Activated CD8-positive, alpha-beta memory T cell treated with anti-CD3 and anti-CD28 coated beads for 1 hour (primary cell): ENCODE measurements at places on chromosomes 7 and 10.

DNA sequence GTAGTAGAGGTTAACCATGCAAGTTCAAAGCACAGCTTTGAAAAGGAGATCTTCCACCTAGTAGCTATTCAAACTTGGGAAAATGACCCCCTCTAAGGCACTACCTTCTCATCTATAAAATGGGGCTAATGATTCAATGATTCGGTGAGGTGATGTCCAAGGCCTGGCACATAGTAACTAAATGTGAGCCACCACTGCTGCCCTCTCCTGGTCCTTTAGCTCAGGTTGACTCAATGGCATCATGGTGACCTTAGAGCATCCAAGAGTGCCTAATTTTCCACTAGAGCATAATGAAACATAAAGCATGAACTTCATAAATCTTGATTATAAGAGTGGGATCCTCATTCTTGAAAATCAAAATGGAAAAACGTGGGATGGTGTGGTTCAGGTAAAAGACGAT is 16.3 kb upstream of the PLCE1 start:
- DNase-seq = no peak

DNA sequence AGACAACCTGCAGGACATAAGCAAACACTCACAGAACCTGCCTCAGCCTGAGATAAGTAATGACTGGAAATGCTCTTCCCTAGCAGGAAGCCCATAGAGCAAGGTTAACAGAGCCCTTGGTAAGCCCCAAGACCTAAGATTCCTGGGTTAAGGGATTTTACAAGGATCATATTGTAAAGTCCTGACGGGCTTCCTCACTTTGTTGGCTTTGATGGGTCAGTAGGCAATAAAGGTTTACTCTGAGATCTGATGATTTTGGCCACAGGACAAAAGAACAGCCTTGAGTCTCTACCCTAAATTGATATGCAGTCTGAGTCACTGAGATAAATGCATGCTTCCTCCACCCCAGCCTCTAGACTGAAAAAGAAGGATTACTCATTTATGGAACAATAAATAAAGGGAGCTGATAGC is 270.8 kb downstream of the HTR7 start:
- no peak for DNase-seq

- no peak for DNase-seq
Observed at GRCh38 chr10:26357203-26357602, 80.9 kb upstream of the APBB1IP start.

DNA sequence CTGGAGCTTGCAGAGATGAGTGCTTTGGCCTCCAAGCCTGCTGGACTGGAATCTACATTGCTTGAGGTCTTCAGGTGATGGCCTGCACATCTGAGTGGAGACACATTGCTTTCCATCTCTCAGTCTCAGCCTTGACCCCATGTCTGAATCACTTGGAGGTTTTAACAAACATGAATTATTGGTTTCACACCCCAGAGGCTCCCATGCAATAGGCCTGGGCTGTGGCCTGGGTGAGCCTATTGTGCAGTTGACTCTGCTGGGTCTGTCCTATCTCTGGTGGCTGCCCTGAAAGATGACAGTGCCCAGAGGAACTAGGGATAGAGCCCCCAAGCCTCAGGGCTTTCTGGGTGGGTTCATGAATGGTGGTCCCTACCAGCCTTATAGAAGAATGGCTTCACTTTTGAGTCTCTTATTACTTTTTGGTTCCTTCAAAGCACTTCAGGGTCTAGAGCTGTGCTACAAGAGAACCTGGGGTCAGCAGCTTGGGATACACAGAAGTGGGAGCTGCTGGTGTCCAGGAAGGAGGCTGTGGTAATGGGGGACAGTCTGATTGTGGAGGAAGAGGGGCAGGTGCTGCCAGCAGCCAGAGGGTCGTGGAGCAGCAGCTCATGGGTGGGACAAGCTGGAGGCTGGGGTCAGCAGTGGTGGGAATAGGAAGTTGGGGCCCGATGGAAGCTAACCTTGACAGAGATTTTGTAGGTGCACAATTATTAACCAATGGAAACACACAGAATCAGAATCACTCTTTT is 5.5 kb downstream of the RAMP3 start:
- DNase-seq = no peak

- DNase-seq = no peak
Observed at GRCh38 chr10:28587270-28587969, 54.5 kb downstream of the WAC start.

DNA sequence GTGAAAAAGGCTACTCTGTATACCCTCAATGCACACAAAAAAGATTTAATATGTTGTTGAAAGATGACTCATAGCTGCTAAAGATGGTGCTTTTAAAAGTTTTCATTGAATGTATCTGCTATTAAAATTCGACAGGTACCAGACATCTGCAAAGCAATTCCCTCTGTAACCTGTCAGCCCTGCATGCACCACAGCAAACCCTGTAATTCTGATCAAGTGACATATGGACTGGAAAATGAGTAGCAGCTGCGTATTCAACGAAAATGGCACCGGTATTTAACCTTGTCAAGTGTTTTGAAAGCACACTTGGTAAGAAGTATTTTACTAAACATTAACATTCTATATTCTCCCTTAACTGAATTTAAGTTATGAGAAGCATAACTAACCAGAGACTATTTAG is 58.2 kb upstream of the PTPRN2 start:
- DNase-seq = no peak

DNA sequence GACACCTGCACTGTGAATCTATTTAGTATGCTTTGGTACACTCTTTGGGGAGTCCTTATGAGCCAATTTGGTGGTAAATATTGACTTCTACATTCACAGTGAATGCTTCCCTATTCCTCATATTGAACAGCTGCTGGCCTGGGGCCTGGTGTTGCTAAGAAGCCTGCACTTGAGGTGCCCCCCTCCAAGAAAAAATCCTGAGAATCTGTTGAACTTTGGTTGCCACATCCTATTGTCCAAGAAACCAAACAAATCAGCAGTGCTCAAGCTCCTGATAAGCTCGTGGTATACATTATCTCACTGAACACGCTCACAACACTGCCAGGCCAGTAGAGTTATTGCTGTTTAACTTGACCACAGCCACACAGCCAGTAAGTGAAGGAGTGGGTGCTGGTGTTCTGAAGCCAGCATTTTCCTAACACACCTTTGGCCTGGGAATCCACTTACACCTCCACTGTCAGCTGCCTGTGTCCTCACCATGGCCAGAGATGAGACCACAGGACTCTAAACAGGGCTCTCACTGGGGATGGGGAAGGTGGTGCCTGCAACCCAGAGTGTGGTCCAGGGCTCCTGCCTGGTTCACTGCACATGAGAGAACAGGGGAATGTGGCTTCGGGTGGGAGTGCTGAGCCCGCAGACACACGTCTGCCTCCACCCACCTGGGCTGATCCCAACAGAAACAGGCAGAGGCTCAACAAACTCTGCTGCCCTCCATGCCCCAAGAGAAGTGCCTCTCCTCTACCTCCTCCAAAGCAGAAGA is 6.7 kb downstream of the DDC start:
- DNase-seq = no peak

DNA sequence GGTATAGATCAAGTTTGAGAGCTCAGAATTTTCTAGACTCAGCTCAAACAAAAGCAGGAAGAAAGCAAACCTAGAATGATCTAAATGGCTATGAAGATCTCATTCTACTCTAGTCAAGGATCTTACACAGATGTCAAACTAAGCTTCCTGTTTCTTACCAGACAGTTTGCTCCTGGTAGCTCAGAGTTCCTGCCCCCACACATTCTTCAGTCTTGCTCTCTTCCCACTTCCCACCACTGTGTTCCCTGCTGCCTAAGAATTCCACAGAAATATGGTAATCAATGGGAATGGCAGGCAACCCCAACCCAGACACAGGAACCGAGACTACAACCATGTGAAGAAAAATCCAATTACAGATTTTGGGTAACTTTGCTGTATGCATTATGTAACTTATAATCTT is 133.4 kb upstream of the PTN start:
- DNase-seq = no peak

DNA sequence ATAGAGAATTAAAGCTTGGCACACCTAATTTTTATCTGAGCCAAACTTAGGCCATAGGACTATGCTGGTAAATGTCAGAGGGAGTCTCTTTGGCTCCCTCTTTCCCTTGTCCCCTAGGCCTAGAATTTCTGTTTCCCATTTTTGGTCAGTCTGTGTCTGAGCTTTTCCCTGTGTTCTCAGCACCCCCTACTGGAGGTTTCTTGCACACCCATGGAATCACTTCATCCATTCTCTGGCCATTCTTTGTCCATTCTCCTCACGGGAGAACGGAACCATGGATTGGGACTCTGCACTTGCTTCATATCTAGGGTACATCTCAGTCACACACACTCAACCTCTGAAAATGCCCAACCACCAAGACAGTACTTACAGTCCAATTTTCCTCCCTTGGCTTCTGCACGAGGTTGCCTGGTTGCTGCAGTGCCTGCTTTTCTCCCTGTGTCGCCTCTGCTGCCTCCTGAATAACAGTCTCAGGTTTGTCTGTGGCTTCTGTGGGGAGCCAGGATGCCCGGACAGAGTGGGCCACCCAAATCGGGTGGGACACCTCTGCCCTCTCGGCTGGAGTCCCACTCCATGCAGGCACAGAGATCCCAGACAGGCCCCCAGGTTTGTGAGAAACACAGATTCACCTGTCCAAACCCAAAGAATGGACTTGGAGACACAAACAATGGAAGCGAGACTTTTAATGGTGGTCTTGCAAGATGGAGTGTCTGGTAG is 35.1 kb upstream of the DNAH11 start:
- DNase-seq = no peak

DNA sequence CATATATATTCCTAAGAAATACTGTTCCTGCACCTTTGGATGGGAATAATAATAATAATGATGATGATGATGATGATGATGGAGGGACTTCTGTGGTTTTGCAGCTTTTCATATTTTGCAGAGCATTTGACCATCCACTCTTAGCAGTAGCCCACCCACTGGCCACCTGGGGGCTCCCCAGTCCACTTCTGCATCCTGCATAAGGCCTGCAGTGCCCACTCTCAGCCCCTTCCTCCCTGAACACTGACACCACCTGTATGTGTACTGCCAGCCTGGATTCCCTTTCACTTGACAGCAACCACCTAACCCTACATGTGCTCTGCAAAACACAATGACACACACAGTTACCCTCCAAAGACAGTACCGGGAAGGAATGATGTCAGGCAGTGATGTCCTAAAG is 131.4 kb downstream of the ADAM12 start:
- DNase-seq = no peak

GRCh38 chr7:132804849-132805485 is 228.7 kb upstream of the PLXNA4 start:
- no peak for DNase-seq

GRCh38 chr10:86547296-86547695 is 25.7 kb upstream of the WAPL start:
- no peak for DNase-seq

GRCh38 chr7:82268632-82269031 is 174.9 kb downstream of the CACNA2D1 start:
- DNase-seq = no peak

- DNase-seq = no peak
Observed at GRCh38 chr7:128726059-128726736, 13.0 kb upstream of the CALU start.

- DNase-seq = no peak
Observed at GRCh38 chr7:35854311-35854710, 53.5 kb downstream of the SEPTIN7 start.

DNA sequence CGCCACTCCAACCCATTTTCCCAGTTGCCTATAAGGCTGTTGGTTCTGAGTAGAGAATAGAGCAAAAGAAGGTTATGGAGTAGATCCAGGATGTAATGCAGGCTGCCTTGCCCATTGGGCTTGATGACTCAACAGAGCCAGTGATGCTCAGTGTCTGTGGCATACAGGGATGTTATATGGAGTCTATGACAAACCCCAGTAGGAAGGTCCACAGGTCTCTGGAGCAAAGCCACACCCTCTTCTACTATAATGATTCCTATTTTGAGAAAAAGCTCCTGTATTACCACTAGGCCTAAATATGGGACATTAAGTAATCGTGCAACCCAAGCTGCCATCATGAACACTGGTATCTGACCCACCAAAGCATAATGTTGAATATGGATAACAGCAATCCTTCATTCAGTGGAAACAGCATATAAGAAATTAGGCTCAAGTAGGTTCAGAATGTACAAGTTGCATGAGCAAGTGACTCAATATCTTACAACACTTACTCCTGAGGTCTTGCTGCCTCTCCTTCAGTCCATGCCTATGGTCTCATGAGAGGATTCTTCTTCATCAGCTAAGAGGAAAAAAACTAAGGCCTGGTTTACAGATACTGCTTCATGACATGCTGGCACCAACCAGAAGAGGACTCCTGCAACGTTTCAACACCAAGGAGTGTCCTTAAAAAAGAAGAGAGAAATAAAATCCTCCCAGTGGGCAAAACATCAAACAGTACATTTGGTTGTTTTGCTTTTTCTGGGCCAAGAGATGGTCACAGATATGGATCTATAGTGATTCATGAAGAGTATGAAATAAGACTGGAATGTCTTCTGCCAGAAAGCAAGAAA is 14.8 kb upstream of the FHIP2A start:
- DNase-seq = no peak

DNA sequence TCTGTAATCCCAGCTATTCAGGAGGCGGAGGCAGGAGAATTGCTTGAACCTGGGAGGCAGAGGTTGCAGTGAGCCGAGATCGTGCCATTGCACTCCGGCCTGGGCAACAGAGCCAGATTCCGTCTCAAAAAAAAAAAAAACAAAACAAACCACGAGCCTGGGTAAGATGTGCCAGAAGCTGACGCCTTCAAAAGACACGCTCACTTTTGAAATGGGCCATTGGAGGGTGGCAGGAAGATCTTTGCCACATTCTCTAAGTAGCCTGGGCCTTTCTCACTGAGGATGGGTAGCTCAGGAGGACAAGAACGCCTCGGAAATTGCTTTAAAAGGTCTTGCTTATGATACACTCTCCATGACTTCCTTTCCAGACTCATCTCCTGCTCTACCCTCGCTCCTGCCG is 172.7 kb downstream of the SH3PXD2A start:
- no peak for DNase-seq

DNA sequence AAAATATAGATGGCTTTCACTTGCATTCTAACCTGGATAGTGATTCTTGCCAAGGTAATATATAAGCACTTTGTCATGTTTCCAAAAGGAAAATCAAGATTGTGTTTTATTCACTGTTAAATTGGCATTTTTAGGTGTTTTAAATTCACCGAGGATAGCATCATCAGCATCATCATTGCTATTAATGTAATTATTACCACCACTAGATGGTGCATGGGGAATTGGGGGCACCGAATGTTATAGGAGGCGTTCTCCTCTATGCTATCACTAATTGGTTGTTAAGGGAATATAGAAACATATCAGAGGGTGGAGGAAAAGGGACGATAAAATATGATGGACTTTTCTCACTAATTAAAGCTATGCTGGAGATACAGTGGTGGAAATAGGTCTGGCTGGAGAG is 95.5 kb downstream of the CELF2 start:
- DNase-seq = no peak
